Stimulated activated CD8-positive, alpha-beta memory T cell treated with anti-CD3 and anti-CD28 coated beads, Interleukin-7, amount 100 ng/mL, for 48 hours (primary cell): ENCODE measurements at places on chromosomes 4 and X.

GRCh38 chr4:77921701-77922100 lies 59.1 kb downstream of the MRPL1 start:
- no peak for DNase-seq

GRCh38 chr4:62053974-62054373 lies 853.8 kb downstream of the ADGRL3 start:
- DNase-seq, result no peak

DNA sequence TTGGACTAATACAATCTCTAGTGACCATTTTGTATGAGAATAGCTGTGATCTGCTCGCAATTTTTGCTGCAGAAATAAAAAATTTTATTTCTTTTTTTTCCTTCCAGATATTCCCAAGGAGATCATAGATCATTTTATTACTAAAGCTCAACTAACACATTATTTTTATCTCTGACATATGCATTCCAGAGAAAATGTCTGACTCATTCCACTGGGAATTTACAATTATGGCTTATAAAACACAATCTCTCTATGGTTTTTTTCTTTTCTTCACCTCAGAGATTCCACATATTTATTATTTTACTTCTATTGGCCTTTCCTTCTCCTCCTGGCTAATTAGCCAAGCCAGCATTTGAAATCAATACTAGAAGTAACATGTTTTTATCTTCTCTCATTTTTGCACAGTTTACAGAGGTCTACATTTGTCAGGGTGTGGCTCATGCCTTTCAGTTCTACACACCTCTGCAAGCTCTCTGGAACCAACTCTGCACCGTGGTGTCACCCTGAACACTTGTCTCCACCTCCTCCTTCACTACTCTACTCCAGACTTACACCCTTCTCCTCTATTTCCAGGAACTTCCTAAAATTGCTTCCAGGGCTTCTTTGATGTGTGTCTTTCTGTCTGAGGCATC lies 59.8 kb upstream of the GPM6A start:
- no peak for DNase-seq

DNA sequence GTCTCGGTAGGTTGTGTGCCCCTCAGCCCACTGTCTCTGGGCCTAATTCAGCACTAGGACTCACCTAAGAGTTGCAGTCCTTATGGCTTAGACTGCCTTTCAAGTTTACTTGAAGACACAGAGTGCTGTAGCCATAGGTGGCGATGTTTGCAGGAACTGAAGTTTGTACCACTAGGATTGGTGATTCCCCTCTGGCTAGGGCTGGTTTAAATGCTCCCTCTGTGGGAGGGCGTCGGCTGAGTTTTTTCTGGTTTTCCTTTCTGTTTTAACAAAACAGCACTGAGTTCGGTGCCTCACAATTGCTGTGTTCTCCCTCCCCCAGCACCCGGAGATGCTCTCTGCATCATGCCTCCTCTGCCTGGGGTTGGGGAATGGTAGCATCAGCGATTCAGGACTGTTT lies 480.9 kb downstream of the PCDH11X start:
- DNase-seq, result no peak

DNA sequence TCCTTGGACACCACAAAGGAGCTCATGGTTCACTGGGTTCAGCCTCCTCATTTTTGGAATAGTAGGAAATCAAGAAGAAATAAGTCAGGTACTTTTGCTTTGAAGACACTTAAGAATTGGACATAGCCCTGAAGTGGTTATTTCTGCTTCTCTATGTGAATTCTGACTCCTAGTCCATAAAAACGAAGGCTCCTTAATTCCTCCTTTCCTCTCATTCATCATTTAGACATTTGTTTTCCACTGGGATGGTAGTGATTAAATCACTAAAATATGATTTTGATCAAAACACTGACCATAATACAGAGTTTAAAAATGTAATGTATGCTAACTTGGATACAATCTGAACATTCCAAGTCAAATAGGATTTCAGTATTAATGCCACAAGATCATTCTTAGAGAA lies 34.7 kb upstream of the CYP2U1 start:
- DNase-seq, result no peak

DNA sequence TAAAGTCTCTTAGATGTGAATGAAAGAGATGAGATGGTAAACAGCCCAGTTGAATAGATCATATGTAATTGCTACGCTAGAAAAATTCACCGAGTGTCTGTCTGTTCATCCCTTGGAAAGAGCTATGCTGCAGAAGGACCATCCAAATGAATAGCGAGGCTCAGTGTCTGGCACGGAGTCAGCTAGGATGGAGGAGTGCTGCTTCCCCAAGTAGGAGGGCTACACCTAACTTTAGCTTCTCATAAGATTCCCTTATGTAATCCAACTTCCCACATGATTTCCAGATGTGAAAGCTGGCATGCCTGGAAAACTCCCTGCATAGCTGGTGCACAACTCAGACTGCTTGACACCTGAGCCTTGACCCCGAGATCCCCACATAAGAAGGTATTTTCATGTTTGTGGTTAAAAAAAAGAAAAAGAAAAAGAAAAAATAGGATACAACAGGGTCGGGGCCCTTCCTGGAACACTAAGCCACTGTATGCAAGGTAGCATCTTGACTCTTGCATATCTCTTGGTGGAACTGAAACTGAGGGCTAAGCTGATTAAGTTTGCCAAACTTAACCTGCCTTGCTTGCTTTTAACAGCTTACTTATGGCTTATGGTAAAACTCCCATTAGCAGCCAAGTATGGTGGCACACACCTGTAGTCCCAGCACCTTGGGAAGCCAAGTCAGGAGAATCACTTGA lies 82.3 kb downstream of the FREM3 start:
- DNase-seq, result no peak

DNA sequence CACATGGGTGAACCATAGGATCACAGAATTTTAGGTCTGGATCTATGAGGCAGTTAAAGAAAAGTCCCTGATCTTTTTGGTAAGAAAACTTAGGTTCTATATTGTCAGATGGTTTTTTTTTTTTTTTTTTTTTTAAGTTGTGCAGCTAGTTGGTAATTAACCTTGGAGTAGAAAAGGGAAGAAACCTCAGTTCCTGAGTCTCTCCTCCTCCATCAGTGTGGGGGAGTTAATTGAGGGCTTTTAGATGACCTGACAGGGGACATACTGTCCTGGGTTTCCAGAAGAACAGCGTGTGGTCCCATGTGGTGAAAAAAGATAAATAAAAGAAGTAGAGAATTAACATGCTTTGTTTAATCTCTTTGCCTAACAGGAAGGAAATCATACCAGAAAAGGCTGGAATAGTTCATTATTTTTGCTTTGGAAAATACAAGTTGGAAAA lies 123.7 kb downstream of the ARHGAP10 start:
- DNase-seq, result no peak

DNA sequence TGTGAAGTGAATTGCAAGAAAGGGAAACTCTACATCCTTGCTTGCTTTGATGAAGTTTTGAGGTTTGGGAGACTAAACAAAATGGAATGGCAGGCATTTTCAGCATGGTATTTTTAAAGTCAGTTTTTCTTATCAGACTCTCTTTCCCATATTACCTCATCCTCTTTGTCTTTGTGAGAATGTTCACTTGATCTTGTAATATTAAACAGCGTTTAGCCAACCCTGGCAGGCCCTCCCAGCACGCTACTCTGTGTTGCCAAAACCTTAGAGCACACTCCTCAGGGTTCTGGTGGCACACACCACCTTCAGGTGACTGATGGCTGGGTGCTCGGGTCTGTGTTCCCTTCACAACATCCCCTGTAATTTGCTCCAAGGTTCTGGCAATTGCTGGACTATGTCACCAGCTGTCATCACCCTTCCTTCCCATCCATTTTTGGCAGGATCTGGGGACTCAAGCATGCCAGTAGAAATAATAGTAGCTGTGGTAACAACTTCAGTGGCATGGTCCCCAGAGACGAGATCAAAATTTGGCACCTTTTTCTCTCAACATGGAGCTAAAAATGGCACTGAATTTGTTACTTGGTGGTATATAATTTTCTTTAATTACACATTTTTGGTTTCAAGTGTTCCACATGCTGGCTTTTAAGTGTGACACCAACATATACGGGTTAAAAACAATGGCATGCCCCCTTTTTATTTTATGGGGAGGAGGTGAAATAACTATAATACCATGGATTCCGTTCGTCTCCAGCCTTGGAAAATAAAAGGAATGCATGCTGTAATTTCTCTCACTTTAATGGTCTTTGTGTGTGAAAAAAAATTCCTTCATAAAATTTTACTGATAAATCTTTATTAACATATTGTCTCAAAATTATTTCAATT lies 273.1 kb downstream of the DCTD start:
- no peak for DNase-seq

DNA sequence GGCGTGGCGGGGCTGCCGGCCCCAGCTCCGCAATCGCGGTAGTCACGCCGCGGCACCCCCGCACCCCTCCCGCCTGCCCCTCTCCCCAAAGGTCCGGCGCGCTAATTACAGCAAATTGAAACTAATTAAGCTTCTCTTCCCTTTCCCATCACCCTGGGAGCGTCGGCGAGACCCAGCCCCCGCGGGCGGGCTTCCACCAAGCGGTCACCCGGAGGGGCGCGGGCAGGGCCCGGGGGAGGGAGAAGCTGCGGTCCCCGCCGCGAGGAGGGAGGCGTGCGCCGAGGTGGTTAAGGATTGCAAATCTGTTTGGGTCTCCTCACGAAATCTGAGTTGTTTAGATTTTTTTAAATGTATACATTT lies 13.1 kb downstream of the ARX start:
- DNase-seq, result no peak

GRCh38 chr4:88446124-88446523 lies 10.8 kb upstream of the HERC5 start:
- DNase-seq, result no peak

GRCh38 chrX:124829930-124830329 lies 483.6 kb downstream of the SH2D1A start:
- DNase-seq, result no peak

- peak; percentile 1 for DNase-seq
Observed at GRCh38 chrX:63746278-63746677, 38.7 kb downstream of the ARHGEF9 start.

- no peak for DNase-seq
Observed at GRCh38 chr4:3366893-3367775, 74.3 kb downstream of the RGS12 start.

GRCh38 chr4:118773429-118773792 lies 62.5 kb downstream of the SEC24D start:
- DNase-seq, result no peak

- DNase-seq, result no peak
Observed at GRCh38 chr4:17033025-17033767, 134.8 kb upstream of the LDB2 start.

GRCh38 chrX:317424-318067 lies 1.1 kb downstream of the GTPBP6 start:
- no peak for DNase-seq

DNA sequence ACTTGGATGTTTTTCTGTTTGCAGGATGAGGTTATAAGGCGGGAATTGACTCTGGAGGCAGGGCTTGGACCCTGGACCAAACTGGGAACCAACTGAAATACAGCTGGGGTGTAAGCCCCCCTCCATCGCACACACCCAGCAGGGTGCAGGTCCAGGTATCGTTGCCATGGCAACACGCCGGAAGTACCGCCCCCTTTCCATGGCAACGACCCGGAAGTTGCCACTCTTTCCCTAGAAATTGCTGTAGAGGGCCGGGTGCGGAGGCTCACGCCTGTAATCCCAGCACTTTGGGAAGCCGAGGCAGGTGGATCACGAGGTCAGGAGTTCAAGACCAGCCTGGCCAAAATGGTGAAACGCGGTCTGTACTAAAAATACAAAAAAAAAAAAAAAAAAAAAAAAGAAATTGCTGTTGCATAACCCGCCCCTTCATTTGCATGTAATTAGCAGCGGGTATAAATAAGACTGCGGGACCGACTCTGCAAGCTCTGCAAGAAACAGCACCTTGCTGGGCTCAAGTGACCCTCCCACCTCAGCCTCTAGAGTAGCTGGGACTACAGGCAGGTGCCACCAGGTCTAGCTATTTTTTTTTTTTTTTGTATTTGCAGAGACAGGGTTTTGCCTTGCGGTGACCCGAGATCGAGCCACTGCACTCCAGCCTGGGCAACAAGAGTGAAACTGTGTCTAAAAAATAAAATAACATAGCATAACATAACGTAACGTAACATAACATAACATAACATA lies 139.6 kb downstream of the CRLF2 start:
- no peak for DNase-seq

- no peak for DNase-seq
Observed at GRCh38 chrX:123743312-123743711, 10.5 kb upstream of the THOC2 start.

DNA sequence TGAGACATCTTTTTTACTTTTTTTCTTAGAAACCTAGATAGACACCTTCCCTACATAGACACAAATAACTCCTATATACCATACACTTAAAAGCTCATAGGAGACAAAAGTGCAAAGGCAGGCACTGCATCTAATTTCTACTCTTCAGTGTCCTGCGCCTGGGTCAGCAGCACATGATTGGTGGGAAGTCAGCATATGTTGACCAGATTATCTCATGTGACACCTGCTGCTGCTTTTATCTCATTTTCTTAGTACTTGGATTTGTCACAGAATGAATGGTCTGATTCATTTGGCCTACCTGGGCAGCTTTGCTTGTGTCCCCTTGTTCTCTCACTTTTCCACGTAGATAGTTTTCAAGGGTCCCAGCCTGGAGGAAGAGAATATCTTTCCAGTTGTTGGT lies 24.9 kb upstream of the LNX1 start:
- no peak for DNase-seq
